RKO (cell line): ENCODE measurements at places on chromosomes 2 and 18.

DNA sequence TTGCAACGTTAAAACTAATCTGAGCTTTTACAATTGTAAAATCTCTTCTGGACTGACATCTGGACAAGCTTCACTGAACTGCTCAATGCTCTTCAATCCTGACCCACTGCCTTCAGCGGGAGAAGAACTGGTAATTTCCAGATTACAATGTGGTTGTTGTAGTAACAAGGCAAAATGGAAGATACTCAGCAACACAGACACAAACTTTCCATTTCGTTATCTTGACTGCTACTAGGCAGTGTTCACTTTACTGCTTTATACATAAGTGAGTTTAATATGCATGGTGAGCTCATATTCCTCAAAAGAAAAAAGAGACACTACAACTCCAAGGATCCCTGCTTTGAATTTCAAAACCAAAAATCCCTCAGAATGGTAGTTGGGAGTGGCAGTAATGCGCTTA is 51.9 kb downstream of the GRB14 start:
- no peak for DNase-seq

DNA sequence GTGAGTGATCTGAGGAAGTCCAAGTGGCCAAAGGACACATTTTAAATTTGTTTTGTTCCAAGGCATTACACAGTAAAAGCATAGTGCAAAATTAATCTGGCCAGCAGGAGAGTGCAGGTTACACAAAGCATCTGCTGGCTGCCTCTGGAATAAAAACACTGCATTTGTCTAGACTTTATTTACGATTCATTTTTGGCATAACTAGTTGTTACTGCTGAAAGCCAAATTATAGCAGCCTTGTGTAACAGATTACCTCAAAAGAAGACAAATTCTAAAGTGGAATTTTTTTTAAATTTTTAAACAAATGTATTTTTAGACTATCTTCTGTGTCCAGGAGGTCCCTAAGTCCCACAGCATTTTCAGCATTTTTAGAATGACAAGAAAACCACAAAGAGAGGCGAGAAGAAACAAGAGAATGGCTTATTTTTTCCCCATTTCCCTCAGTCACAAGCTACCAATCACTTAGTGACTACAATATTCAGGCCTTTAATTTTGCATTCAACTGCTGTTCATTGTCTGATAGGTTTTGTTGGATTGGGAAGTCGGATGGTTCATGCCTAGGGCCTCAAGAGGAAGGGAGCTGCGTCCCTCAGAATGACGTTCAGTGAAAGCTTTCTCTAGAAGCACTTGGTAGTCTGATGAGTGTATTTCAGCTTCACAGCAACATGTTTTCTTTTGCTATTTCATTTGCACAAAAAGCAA is 46.0 kb downstream of the TMEFF2 start:
- DNase-seq, result no peak

GRCh38 chr2:168211664-168212163 is 35.7 kb downstream of the STK39 start:
- DNase-seq, result no peak

DNA sequence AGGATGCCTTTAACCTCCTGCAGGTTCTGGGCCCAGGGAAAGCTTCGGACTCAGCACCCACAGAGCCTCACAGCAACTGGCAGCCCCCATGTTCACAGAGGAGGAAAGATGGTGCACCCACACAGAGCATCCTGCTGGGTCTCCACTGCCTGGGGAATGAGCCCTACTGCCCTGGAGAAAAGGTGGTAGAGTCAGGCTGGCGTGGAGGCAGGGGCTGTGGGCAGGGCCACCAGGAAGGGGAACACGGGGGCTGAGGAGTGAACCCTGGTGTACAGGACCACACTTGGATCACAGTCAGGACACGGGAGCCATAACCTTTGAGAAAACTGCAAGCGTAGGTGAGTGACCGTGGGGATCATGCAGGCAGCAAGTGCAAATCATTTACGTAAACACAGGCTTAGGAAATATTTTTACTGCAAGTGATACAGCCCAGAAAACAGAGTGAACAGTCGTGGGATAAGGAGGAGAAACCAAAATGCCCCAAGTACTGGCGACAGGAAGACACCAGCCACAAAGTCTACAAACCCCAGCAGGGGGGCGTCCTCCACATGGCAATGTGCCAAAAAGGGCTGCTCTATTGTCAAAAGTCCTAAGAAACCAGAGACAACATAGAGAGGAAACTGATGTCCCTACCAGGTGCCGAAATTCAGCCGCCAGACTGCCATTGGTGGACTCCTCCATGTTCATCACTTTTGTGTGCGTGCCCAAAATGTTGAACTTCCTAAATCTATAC is 27.6 kb downstream of the STAT1 start:
- DNase-seq, result no peak

DNA sequence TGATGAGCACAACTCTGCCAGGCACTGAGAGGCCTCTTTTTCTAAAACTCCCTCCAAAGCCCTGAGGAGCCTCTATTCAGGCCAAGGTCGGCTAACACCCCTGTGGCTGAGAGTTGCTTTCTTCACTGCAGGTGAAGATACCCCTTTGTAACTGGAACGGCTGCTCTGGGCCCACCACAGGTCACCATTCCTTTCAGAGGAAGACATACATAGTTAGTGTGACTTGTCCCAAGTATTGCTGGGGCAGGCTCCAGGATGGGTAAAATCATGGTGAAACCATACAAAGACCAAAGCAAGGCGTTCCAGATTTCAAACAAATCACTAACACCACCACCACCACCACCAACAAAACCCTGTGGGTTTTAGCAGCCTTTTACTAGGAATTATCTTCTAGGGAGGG is 36.8 kb downstream of the CHST10 start:
- DNase-seq, result no peak

DNA sequence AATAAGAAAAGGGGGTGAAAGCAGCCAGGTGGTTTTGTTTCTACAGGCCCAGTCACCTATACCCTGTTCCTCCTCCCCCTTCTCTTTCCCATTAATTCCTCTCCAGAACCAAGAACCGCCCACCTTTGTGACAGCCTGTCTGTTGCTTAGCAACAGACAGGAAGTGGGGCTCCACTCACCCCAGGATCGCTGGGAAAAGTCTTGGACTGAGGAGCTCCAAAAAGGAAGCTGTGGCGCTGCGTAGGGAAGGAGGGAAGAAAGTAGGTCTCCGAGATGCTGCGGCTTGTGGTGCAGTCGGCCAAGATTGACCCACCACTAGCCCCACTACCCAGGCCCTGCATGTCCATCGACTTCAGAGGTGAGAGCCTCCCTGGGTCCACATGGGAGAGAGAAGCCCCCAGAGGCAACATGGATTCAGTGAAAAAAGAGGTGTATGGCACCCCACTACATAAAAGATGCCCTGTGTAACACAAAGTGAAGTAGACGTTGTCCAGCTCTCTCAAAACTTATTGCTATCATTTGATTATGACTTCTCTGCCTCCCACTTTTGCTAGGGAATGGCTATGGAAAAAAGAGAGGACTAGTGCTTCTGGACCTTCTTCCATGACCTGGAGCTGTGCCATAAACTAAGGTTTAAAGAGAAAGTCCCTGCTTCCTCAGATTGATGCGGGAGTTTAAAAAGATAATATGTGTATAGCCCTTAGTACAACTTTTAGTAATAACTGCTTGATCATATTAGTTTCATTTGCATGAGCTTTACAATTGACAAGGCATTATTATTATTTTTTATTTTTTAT is at the start of gene FER1L5:
FER1L5 (plus strand) TSS at position 201 of the 797 bp plus-strand sequence; CDS start at position 274, 73 bp downstream.
- peak; percentile 80 for DNase-seq

GRCh38 chr2:215705771-215706361 is 270.0 kb upstream of the FN1 start:
- no peak for DNase-seq

DNA sequence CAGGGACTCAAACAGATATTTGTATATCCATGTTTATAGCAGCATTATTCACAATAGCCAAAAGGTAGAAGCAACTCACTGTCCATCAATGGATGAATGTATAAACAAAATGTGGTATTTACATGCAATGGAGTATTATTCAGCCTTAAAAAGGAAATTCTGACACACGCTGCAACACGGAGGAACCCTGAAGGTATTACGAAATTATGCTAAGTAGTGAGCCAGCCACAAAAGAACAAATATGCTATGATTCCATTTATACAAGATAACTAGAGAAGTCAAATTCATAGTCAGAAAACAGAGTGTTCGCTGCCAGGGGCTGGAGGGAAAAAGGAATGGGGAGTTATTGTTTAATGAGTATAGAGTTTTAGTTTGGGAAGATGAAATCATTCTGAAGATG is 61.0 kb upstream of the CDKL4 start:
- no peak for DNase-seq

GRCh38 chr2:51448911-51449310 is 417.0 kb upstream of the NRXN1 start:
- DNase-seq, result no peak

DNA sequence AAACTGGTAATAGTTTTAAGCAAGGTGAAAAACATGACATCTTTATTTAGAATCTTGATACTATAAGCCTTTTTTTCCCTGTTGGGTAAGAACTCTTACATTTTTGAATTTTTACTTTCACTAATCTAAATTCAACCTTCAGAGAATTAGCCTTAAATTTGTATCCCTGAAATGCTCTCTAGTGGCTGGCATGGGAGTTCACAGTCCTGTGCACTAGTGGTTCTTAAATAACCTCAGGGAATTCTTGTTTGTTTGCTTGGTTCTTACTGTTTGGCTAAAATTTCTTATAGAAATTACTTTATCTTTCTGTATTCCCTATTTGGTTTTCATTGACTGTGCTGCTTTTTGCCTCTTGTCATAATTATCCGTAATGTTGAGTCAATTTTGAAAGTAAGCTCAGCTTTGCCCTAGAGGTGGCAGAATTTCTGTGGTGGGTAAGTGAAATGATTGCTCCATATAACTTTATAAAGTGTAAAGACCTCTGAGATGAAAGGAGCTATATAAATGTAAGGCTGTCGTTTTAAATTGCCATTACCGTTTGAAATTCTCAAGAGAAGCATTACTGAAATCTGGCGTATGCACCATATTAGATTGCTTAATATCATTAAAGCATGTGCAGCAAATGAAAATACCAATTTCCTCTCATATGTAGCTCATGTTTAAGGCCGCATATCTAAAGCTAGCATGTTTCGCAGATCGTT is 391.3 kb upstream of the FIGN start:
- DNase-seq, result no peak

DNA sequence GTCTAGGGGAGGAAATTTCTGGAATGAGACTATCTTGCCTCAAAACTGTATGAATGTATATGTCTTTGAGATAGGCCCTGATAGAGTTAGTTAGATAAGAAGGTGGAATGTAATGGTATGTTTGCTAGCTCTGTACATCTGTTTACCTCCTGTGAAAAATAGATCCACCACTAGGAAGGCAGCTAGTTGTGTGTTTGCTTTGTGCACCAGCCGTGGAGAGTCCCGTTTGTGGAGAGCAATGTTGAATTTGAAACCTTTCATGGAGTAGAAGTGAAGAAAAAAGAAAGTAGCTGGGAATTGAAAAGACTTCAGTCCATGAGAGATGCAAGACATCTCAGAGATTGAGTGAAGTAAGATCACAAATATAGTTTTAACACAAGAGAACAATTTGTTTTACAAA is 25.4 kb downstream of the ASXL3 start:
- DNase-seq, result no peak

- DNase-seq, result no peak
These were observed 73.6 kb downstream of the MAIP1 start for GRCh38 chr2:200028998-200029397.

DNA sequence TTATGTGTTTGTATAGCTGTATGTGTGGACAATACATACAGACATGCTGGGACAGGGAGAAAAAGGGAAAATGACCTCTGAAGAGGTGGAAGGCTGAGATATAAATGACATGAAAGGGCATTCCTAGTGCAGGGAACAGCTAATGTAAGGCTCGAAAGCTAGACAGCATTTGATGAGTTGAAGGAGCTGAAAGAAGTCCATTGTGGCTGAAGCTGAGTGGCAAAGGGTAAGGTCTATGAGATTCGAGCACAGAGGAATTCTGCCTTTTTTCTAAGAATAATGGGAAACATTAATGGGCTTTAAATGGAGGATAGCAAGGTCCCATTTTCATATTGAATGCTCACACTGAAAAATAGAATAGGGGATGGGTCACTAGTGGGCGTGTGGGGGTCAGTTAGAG is 23.6 kb downstream of the ADD2 start:
- DNase-seq, result no peak

GRCh38 chr2:181542170-181542569 is 85.0 kb downstream of the ITGA4 start:
- DNase-seq, result no peak

DNA sequence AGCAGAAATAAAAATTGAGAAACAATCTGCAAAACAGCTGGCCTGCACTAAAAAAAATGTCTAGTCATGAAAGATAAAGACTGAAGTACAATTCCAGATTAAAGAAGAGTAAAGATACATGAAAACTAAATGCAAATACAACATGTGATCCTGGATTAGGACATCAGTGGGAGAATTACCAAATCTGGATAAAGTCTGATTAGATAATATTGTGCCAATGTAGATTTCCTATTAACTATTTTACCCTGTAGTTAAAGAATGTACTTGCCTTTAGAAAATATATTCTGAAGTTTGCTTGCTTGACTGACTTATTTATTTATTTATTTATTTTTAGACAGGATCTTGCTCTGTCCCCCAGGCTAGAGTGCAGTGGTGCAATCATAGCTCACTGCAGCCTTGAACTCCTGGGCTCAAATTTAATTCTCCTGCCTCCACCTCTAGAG is 58.7 kb downstream of the ASXL2 start:
- DNase-seq, result no peak

- no peak for DNase-seq
These were observed 296.5 kb upstream of the THSD7B start for GRCh38 chr2:136468799-136469369.

- no peak for DNase-seq
These were observed 56.5 kb downstream of the MYO5B start for GRCh38 chr18:50138181-50139064.

DNA sequence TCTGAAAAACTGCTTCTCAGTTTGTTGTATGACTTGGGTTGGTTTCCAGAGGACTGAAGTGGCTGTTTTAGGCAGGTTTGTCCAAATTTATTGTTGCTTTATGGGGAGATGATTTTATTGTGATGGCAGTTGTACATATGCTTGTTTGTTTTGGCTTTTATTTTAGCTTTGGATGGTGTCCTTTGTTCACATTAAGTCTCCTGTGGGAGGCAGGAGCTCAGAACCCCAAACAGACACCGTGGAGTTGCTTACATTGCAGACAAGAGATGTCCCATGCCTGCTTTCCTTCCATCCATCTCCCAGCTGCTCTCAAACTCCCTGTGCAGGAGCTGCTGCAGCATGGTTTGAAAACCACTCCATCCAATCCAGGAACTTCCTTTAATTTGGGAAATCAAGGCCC is 414.7 kb downstream of the LPIN1 start:
- DNase-seq, result no peak

GRCh38 chr18:34913837-34914661 is 127.2 kb upstream of the MAPRE2 start:
- DNase-seq, result no peak
